Stimulated activated CD8-positive, alpha-beta memory T cell treated with anti-CD3 and anti-CD28 coated beads, Interleukin-4, amount 100 ng/mL, for 1 hour (primary cell): ENCODE measurements at places on chromosomes 2 and 18.

- DNase-seq, result no peak
These were observed 68.2 kb downstream of the GLI2 start for GRCh38 chr2:120803764-120804335.

DNA sequence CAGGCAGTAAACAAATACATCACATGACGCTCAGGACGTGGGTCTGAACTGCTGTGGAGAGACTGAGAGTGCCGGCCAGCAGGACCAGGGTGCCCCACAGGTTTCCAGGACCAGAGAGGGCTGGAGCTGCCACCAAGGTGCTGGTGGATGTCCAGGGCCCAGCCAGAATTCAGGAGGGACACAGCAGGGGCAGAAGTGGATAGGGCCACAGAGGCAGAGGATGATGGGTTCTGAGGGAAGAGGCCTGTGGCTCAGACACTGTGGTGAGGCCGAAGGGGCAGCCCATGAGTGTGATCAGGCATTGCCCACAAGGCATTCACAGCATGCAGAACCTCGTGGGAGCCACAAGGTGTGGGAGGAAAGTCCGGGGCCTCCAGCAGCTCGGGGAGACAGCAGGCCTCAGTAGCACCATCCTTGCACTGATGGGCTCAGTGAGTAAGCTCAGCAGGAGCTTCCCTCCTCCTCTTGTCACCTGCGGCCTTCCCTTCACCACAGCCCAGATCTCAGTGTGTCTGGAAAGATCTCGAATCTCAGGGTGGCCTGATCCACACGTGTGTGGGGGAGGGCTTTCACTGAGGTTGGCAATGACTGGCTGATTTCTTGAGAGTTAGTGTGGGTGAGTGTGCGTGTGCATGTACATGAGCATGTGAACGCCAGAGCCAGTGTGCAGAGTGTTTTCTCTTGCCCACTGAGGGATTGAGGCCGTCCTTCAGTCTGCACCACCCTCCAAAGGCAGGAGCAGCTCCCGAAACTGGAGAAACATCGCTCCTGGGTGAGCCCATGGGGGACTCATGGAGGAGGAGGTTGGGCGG lies 181.8 kb upstream of the RAB6C start:
- DNase-seq, result no peak

GRCh38 chr18:34550902-34551301 lies 159.2 kb upstream of the DTNA start:
- DNase-seq, result no peak

- no peak for DNase-seq
These were observed 8.2 kb downstream of the SLC35F6 start for GRCh38 chr2:26772064-26773001.

DNA sequence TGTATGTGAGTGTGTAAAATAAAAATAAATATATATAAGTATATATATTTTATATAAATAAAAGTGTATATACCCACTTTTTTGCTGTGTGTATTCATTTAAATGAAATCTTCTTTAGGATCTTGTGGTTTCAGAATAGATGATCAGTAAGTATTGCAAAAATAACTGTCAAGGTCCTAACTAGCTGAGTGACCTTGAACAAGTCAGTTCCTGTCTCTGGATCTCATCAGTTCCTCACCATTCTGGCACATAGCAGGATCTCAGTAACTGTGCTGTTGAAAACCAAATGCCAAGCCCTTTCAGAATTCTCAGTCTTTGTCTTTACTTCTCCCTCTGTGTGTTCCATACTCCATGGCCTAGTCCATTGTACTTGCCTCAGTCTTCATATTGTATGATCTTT lies 115.3 kb upstream of the CXCR4 start:
- DNase-seq, result no peak

- no peak for DNase-seq
These were observed 47.1 kb downstream of the HS1BP3 start for GRCh38 chr2:20603791-20604190.

DNA sequence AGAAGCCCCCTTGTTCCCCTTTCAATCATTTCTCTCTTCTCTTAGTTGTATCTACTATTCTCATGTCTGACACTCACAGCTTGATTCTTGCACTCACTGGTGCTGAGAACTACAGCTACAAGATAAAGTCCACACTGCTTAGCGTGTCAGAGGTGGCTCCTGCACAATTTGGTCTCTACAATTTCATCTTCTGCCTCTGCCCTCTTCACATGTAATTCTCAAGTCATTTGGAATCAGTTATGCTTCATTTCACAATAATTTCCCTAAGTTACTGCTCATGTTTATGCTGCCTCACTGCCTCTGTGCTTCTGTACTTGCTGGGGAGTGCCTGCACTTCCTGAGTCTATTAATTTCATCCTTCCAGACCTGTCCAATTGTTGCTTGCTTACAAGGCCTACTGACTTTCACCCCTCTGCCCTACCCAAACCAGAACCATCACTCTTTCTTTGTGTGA lies 11.6 kb upstream of the NAB1 start:
- DNase-seq, result no peak

DNA sequence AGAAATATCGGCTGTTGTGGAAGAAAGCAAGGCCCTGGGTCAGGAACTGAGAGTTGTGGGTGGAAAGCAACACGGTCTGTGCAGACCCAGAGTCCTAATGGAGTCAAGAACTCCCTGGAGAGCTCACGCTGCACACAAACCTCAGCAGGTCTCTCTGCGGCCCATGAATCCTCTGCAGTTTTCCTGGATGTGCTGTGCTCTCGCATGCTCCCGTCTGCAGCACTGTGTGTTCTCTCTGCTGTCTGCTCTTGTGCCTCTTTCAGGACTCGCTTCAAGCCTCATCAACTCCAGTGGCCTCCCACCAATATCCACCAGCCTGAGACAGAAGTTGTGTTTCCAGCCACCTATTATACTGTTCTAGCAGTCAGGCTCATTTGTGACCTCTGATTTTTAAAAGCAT lies 24.3 kb downstream of the RNU4ATAC start:
- DNase-seq, result no peak

DNA sequence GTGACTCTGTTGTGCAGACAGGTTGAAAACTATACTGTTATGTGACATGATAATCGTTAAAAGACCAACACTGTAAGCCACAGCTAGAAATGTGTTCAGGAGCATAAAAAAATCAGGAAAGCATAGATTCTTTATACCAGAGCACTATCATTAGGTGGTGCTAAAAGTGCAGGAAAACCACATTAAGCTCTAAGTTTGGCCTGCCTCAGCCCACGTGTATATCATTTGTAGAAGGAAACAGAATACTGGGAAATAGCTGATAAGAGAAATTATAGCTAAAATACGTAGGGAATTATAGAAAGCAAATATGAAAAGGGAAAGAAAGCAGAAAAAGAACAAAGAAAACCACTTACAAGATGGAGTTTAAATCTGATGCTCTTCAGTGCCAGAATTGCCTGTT lies 26.5 kb upstream of the C2orf74 start:
- DNase-seq, result no peak
